ENCODE measurements at places on chromosomes 6 and 20.

GRCh38 chr6:2830183-2830582 is 11.5 kb downstream of the SERPINB1 start:
- DNase-seq, result no peak

DNA sequence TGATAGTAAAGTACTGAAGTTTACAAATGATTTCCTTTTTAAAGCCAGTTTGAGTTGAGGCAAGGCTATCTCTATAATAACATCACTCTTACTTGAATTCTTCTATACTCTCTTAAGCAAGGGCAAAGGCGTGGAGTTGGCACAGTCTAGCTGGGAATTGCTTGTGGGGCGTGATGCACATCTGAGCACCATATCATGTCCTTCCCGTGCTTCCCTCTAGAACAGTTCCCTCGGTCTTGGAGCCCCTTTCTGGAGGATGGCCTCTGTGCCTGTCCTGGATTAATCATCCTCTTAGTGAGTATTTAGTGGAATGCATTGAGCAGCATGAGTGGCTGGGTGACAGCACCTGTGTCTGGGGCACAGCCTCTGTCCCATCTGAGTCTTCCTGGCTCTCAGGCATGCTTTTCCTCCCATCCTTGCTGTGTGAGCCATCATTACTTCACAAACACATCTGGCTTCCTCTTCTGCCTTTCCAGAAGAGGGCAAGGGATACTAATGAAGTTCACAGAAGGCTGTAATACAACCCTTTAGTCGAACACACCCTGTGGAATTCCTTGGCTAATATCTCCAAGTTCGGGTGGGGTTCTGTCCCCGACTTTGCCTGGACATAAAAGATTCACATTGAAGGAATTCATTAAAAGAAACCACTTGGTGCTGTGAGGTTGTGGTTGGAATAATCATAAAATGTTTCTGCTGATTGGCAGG is 188.2 kb downstream of the FNDC1 start:
- DNase-seq, result no peak

- peak; percentile 20 for DNase-seq
These were observed 58.9 kb downstream of the GMDS start for GRCh38 chr6:2186516-2186915.

- peak; percentile 21 for DNase-seq
These were observed 599.5 kb upstream of the NRSN1 start for GRCh38 chr6:23526526-23526925.

DNA sequence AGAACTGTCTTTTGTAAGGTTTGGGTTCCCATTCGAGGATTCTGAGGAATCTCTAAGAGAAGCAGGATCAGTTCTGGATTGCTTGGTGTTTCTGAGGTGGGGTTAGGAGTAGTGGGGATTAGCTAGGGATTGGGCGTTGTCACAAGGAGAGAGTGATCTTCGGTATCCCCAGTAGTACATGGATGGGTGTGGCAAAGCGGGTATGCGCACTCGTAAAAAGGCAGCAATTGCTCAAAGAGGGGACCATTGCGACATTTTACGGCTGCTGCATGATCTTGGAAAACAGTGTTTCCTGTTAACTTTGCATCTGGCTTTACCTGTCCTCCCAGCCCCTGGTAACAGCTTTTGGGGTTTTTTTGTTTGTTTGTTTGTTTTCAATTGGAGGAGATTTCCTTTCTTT is 9.7 kb upstream of the ZSCAN9 start:
- DNase-seq, result no peak

DNA sequence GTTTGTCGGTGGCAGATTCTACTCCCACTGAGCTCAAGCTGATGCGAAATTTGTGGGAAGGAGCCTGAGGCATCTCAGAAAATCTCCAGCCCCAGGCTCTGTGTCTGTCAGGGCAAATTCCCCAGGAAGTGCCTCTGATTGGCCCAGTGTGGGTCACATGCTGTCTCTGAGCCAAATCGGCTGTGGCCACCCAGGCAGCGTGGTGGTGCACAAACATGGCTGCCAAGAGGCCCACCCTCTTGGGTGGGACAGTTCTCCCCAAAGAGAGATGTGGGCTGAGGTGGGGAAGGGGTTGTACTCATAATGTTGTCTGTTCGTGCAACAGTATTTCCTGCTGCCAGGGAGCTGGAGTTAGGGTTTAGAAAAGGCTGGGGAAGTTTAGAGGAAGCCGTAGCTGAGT is 130.6 kb downstream of the BMP7 start:
- DNase-seq, result no peak

- peak; percentile 47 for DNase-seq
These were observed 21.8 kb upstream of the NAA20 start for GRCh38 chr20:19995220-19995863.

GRCh38 chr6:141492521-141493284 is 640.0 kb upstream of the GJE1 start:
- peak; percentile 44 for DNase-seq

DNA sequence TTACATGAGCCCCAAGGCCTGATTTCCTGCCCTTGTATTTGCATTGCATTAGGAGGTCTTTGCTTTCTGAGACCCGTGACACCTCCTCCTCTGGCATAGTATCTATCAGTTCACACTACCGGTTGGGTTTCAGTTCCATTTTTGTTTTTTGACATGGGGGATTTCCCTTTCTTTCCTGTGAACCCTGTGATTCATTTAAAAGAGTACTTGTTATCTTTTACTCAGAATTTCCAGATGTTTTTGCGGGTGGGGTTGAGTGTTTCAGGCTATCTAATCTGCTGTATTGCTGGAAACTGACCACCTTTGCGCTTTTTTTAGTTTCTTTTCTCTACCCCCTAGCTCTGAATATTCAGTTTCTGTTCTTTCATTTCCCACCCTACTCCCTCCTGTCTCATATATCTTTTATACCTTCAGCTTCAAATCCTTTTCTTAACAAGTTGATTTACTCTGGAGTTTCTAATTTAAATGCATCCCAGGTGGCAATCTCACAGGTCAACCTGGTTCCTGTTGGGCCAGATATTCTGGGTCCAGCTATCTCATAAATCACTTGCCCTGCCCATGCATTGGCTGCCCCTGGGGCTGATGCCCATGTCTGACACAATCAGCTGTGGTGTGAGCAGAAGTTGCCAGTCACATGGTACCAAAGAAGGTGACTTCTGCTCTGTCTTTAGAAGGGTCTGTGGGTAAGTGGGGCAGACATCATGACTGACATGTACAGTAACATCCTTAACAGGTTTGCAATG is 14.3 kb upstream of the NCOA3 start:
- peak; percentile 47 for DNase-seq

GRCh38 chr20:46939031-46939965 is 44.7 kb downstream of the EYA2 start:
- peak; percentile 29 for DNase-seq

DNA sequence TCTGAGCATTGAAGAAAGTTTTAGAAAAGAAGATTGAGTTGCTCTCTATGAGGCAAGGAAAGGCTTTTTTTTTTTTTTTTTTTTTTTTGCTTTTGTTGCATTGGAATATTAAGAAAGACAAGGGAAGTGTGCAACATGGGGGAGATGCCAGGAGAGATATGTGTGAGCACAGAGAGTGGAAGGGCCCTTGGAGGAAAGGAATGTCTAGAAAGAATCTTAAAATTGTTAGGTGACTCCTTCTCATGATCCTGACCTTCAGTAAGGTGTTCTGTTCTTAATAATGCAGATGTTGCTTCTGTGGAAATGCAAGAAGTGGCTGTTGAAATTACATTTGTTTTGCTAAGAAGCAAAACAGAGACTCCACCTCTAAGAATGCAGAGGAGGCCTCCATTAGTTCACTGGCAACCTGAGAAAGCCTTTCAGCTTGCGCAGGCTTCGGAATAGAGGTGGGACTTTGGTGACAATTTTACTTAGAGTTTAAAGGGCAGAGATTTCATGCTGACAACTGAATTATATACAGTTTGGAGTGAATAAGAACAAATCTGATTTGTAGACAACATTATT is 118.0 kb upstream of the ASCC3 start:
- DNase-seq, result no peak

GRCh38 chr6:84842525-84843166 is 78.2 kb upstream of the TBX18 start:
- DNase-seq, result no peak

Measured in bronchial epithelial cell (primary cell).